Activated T-helper 1 cell treated with anti-CD3 and anti-CD28 coated beads, Interleukin-2, amount 50 U/mL, for 16 hours (primary cell): ENCODE measurements at places on chromosomes 5 and 9.

GRCh38 chr5:1402611-1403255 is 42.5 kb downstream of the SLC6A3 start:
- no peak for DNase-seq

DNA sequence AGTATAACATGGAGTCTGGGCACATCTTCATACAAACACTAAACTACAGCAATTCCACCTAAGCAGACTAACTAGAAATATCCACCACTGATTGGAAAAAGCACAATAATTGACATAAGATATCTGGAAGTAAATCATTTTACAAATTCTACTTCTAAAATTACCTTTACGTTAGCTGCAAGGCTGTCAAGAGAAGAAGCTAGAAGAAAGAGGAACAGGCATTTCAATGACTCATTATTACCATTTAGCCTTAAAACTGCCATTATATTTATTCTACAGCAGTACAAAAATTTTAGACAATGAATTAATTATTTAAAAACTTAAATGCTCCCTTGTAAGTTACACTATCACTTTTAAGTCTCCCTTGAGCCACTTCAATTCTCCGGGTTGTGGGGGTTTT is 43.4 kb upstream of the PLPP6 start:
- no peak for DNase-seq

- DNase-seq, result no peak
Measured at GRCh38 chr5:179974246-179974945, 66.7 kb upstream of the TBC1D9B start.

DNA sequence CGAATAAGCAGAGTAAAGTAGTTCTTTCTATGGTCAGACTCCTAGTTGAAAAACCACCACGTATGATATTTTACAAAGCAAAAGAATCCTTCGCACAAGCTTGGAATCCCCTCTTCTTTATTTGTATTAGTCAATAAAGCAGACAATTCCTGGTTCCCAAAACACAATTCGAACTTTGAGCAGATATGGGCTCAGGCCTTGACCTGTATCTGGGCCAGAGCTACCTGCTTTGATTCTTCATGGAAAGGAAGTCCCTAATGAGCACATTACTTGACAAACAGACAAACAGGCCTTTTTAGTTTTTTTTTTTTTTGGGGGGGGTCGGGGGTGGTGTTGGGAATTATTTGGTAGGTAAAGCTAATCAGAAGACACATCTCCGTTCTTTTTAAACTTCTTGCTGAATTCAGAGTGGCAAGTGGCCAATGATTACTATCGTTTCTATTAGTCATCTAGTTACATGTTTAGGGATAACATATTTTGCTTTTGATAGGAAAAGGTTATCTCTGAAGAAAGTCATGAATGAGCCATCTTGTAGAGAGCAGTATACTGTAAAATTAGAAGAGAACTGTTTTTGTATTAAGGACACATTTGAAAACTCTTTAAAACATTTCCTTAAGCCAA is 116.6 kb upstream of the HMHB1 start:
- no peak for DNase-seq

DNA sequence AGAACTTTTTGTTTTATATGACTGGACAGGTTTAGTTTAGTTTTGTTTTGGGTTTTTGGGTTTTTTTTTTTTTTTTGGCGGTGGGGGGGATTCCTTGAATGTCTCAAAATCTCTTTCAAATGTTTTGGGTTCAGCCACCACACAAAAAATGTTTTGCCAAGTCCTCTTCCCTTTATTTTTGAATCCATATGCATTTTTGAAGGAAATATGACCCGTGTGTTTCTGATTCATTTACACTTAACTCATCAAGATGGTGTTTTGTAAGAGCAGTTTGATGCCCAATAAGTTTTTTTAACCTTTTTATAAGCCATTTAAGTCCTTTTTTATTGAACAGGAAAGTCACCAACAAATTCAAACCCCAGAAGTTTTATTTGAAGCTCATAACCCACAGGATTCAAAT is 209.8 kb downstream of the CWC27 start:
- DNase-seq, result no peak

DNA sequence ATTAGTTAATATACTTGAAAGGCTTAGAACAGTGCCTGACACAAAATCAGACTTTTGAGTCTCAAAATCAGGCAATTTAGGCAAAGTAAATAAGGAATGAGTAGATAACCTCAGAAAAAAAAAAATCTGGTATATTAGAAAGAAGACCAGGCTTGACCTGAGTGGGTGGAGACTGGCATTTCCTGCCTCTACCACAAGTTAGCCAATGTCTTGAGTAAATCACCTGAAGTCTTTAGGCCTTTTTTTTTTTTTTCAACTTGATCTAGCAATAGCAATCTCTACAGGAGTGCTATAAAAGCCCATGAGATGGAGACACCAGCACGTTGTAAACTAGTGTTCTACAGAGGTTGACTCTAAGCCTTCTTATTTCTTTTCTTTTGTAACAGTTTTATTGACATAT is 104.2 kb upstream of the RASEF start:
- no peak for DNase-seq

DNA sequence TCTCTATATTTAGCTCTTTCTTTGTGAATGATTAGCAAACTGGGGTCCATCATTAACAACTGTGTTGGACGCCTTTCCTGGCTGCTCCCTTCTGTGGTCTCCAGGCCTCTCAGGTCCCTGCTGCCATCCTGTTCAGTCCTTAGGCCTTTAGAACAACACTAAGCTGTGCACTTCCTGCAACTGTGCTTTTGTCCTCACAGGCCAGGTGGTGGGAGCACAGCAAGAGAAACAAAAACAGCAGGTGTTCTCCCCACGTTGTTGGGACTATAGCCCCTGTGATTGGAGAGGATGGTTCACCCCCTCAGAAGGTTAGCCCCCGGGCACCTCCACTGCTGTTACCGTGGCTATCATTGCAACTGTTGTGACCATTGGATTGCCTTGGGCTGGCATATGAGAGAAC is 41.7 kb upstream of the CLINT1 start:
- DNase-seq, result no peak

DNA sequence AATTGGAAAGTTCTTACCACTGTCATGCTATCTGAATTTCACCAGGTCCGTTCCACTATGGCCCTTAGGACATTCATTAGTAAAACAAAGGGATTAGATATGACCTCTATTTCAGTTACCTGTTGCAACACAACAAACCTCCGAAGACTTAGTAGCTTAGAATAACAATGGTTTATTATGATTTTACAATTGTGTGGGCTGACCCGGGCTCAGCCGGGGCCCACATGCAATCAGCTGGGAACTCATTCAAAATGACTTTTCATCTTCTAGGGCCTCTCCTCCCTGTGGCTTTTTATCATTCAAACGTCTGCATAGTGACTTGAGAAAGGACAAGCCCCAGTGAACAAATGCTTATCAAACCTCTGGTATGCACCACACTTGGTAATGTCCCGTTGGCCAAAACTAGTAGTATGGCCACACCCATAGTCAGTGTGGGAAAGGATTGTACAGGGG is 2.3 kb upstream of the FBXW11 start:
- no peak for DNase-seq

- no peak for DNase-seq
Measured at GRCh38 chr9:98432134-98432533, 176.7 kb upstream of the TBC1D2 start.

DNA sequence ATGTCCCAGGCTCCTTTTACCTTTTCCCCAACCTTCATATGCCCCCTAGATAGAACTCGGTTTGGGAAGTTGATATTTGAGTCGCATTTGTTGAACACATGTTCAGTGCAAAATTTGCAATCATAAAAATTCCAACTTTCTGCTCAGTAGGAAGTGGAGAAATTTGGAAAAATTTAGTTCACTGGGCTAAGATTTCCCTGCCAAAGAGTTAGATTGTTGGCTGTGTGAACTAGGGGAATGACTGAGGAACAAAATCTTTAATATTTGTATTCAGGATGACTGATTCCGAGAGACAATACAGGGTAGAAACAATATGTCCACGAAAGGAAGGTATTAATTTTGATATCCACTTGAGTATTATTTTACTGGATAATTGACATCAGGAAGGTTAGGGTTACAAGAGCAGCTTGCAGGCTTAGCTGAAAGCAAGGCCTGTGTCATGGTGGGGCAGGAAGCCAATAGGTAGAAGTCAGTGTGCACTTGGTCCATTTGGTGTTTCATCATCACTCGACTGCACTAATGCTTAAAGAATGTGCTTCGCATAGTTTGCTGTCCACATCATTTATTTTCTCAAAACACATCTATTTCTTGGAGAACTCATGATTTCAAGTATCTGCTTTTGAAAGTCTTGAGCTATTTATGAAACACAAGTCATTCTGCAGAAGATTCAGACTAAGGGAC is 59.4 kb upstream of the GNA14 start:
- DNase-seq, result no peak

DNA sequence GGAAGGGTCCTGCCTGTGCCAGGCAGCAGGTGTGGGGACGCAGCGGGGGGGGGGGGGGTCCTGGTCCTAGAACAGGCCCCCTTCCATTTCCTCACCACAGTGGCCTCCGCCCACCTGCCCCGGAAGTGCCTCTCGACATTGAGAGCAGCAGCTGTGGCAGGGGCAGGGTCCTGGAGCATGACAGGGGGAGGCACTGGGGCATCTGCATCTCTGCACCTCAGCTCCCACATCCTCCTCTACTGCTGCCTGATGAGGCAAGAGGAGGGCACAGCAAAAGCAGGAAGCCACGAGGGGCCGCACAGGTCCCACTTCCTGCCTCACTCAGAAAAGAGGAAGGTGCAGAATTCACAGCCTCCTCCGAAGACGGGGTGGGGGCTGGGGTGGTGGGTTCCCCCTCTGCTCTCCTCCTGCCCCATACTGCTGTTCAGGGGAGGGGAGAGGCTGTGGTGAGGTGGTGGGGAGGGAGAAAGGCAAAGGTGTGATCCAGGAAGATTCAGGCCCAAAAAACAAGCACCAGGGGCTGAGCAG is 14.8 kb downstream of the AKNA start:
- peak; percentile 67 for DNase-seq

- no peak for DNase-seq
Measured at GRCh38 chr5:32100230-32100629, 73.9 kb downstream of the GOLPH3 start.

GRCh38 chr9:107351382-107352045 is 68.4 kb downstream of the RAD23B start:
- DNase-seq, result no peak

- DNase-seq, result no peak
Measured at GRCh38 chr5:155871623-155872022, 455.3 kb upstream of the SGCD start.

DNA sequence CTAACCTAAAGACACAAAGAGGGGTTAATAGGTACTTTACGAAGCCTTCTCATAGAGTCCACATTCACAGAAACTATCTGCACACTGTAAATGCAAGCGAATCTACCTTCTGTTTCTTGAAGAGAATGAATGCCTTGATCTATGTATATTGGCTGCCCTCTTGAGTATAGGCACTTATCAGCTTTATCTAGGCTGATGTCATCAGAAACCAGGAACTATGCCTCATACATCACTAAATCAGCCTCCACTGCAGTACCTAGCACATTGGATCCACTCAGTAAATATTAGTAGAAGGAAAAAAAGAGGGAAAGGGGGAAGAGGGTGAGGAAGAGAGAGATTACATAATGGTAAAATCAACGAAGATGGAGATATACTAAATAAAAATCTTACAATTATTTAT is 477.1 kb downstream of the CAAP1 start:
- no peak for DNase-seq

DNA sequence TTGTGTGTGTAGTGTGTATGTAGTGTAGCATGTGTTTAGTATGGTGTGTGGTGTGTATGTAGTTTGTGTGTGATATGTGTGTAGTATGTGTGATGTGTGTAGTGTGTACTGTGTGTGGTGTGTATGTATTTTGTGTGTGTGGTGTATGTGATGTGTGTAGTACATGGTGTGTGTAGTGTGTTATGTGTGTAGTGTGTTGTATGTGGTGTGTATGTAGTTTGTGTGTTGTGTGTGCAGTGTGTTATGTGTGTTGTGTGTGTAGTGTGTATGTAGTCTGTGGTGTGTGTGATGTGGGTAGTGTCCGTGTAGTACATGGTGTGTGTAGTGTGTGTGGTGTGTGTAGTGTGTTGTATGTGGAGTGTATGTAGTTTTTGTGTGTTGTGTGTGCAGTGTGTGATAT is 40.0 kb downstream of the SYK start:
- DNase-seq, result no peak

DNA sequence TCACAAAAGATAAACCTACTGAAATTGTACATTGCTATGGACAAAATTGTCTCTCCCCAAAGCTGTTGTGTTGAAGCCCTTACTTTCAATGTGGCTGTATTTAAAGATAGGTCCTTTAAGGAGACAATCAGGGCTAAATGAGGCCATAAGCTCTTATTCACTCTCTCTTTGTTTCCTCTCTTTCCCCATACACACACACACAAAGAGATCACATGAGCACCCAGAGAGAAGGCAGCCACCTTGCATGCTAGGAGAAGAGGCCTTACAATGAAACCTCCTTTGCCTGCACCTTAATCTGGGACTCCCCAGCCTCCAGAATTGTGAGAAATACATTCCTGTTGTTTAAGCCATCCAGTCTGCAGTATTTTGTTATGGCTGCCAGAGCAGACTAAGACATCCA is 1295.6 kb upstream of the CDH6 start:
- no peak for DNase-seq

- no peak for DNase-seq
Measured at GRCh38 chr5:151684690-151685361, 1.9 kb downstream of the SPARC start.

DNA sequence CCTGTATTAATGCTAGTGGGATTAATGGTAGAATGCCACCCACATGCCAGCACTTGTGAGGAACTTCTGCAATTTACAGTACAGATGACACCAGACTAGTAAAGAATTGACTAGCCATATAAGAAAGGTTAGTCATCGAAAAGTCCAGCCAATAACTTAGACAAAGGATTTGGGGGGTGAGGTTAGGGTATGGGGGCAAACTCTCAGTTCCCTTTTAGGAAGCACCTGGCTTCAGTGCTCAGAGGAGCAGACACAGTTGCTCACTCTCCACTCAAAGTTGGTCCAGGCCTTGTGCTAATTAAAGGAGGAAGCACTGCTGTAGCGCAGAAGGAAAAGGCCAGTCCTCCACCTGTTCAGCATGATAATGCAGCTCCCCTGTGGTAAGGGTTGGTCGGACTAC is 25.2 kb downstream of the TGFBR1 start:
- no peak for DNase-seq

- no peak for DNase-seq
Measured at GRCh38 chr9:96331236-96331947, 29.4 kb upstream of the HSD17B3 start.

- no peak for DNase-seq
Measured at GRCh38 chr5:95641741-95642220, 4.8 kb upstream of the RFESD start.

GRCh38 chr9:76203373-76203772 is 190.9 kb downstream of the RFK start:
- DNase-seq, result no peak

DNA sequence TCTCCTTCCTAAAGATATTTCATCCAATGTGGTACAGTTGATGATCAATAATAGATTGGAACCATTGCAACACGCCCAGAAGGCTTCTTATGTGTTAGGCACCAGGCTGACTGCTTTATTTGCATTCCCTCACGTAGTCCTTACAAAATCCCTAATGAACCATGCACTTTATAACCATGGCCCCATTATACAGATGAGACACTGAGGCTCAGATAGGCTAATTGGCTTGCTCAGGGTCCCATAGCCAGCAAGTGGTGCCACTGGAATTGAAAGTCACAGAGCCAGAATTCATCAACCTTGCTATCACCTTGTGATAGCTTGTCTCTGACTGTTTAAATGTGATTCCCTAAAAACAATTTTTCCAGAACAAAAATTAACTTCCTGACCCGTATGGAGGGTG is 27.8 kb upstream of the RAI14 start:
- no peak for DNase-seq
